ENCODE measurements at places on chromosomes 5 and 9. TPM values are rescaled to one million over a fixed set of nuclear protein-coding genes. Genes with fewer than 3 reads are reported as not detected.

Gene CCL27
- total RNA-seq: 0.55 TPM

Gene CAVIN4
- 1.3 TPM for total RNA-seq

DNA sequence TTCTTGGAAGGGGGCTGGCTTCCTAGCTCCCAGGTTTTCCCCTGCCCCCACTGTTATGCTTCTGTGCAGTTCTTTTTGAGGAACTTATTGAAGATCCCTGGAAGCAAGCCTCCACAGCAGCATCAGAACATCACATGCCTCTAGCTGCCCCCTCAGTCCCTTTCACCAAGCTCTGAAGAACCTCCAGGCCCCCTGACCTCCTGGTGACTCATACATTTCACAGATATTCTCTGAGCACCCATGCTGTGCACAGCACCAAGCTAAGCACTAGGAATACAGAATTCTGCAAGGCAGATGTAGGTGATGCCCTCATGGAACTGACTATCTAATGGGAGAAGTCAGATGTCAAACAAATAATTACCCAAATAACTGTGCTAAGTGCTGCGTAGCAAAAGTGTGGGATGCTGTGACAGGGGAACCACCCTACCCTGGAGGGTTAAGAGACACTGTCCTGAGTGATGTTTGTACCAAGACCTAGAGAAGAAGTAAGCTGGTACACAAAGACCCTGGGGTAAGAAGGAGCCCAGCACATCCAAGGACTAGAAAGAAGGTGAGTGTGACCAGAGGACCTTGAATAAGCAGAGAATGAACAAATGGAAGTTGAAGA lies 213.7 kb upstream of the NR4A3 start:
- no peak overlapping the region for H3K4me3 ChIP-seq
- H3K36me3 ChIP-seq: no peaks in the 10 kb centered on the region
- H3K4me1 ChIP-seq: no peaks in the 10 kb centered on the region
- H3K27ac ChIP-seq: no peak overlapping the region

DNA sequence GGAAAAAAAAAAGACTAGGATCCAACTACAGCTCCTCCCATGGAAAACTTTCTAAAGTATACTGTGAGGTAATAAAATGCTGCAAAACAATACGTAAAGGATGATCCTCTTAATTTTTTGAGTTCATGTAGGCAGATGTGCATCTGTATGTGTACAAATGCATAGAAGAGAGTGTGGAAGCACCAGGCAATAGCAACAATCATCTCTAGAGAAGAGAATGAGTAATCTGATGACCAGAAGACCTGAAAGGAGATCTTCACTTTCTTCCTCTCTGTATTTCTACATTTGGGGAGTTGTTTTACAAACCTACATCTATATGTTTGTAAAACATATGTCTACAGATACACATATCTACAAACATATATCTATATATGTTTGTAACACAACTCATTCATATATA lies 29.3 kb upstream of the SPDL1 start:
- no peak for DNase-seq
- no peaks in the 10 kb centered on the region for H3K4me1 ChIP-seq
- no peaks in the 10 kb centered on the region for H3K36me3 ChIP-seq
- H3K27ac ChIP-seq: no peak overlapping the region
- no peaks in the 10 kb centered on the region for H3K27me3 ChIP-seq

DNA sequence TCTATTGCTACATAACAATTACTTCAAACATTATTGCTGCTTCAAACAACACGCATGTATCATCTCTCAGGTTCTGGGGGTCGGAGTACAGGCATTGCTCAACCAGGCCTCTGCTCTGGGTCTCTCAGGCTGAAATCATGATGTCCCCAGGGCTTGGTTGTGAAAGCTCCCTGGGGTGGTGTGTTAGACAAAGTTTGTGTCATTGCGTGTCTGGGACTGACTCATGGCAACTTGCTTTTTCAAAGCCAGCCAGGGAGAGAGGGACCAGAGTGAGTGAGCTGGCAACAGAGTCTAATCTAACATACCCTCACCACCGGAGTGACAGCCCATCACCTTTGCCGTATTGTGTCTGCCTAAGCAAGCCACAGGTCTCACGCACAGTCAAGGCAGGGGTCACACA lies 259.2 kb upstream of the NFIL3 start:
- H3K36me3 ChIP-seq: no peaks in the 10 kb centered on the region
- no peak overlapping the region for H3K4me3 ChIP-seq
- no peaks in the 10 kb centered on the region for H3K27me3 ChIP-seq

Gene PPIC
- 26.4 TPM for total RNA-seq

- H3K4me3 ChIP-seq: no peak overlapping the region
- no peaks in the 10 kb centered on the region for H3K27me3 ChIP-seq
- no peaks in the 10 kb centered on the region for H3K36me3 ChIP-seq
- H3K4me1 ChIP-seq: peaks cover 9% of the 10 kb centered on the region
- no peak for DNase-seq
- H3K27ac ChIP-seq: peak overlapping the region; percentile 48
These were observed 3.3 kb upstream of the RALGDS start for GRCh38 chr9:133124123-133124906.

DNA sequence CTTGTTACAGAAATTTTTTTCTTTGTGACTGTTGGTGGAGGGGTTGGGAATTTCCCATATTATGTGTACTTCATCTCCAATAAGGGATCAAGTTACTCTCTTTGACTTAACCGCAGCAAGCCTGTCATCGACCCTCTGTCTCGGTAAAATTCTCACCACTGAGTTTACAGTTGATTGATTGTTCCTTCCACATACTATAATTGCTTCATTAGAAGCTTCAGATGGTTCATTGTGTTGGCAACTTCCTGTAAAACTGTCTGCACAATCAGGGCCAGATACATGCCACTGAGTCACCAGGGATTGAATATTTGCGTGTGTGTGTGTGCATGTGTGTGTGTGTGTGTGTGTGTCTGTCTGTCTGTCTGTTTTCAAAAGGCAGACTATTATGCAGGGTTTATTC lies 176.6 kb downstream of the ZNF462 start:
- no peaks in the 10 kb centered on the region for H3K36me3 ChIP-seq
- no peaks in the 10 kb centered on the region for H3K4me1 ChIP-seq
- no peak overlapping the region for H3K27ac ChIP-seq
- H3K27me3 ChIP-seq: no peaks in the 10 kb centered on the region
- no peak overlapping the region for H3K4me3 ChIP-seq

GRCh38 chr5:121968910-121969607 lies 7.3 kb downstream of the SRFBP1 start:
- H3K27ac ChIP-seq: peak overlapping the region; percentile 60
- no peak overlapping the region for H3K4me3 ChIP-seq
- no peaks in the 10 kb centered on the region for H3K36me3 ChIP-seq

- no peak overlapping the region for H3K27ac ChIP-seq
- H3K36me3 ChIP-seq: no peaks in the 10 kb centered on the region
- no peaks in the 10 kb centered on the region for H3K27me3 ChIP-seq
- H3K4me3 ChIP-seq: no peak overlapping the region
- H3K4me1 ChIP-seq: no peaks in the 10 kb centered on the region
- no peak for DNase-seq
These were observed 67.4 kb downstream of the CARTPT start for GRCh38 chr5:71786337-71787055.

Gene HTR1A
- total RNA-seq: not detected

Gene WDR31
- total RNA-seq: 6.2 TPM

Gene FOXD4L4
- not detected for total RNA-seq

- H3K36me3 ChIP-seq: peaks cover 27% of the 10 kb centered on the region
- DNase-seq: no peak
- no peak overlapping the region for H3K4me3 ChIP-seq
These were observed 91.4 kb upstream of the FCN2 start for GRCh38 chr9:134789168-134789567.

DNA sequence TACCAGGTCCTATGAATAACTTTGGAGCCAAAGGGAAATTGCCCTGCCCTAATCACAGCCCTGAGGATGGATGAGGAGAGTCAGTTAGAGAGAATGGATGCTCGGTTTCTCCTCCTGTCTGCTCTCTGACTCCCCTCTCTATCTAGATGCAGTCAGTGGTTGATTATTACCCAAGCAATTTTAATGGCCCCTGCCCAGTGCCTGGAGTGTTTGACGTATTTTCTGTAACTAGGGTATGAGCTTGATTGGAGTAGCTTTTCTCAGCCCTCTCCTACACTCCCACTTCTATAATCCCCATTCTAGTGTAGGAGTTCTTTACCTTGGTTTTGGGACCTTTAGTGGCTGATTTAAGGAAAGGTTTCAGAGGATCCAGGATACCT lies 60.4 kb downstream of the DOCK2 start:
- peaks cover 2% of the 10 kb centered on the region for H3K36me3 ChIP-seq
- no peak for DNase-seq
- H3K27ac ChIP-seq: no peak overlapping the region
- peaks cover 4% of the 10 kb centered on the region for H3K4me1 ChIP-seq
- H3K4me3 ChIP-seq: no peak overlapping the region

DNA sequence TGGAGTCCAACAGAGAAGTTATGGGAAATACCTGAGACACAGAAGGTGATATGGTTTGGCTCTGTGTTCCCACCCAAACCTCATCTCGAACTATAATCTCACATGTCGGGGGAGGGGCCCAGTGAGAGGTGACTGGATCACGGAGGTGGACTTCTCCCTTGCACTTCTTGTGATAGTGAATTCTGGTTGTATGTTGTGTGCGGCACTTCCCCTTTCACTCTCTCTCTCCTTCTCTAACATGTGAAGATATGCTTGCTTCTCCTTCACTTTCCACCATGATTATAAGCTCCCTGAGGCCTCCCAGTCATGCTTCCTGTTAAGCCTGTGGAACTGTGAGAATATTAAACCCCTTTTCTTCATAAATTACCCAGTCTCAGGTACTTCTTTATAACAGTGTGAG lies 96.1 kb downstream of the TMEM232 start:
- no peaks in the 10 kb centered on the region for H3K27me3 ChIP-seq
- no peaks in the 10 kb centered on the region for H3K36me3 ChIP-seq
- H3K27ac ChIP-seq: no peak overlapping the region
- H3K4me1 ChIP-seq: no peaks in the 10 kb centered on the region
- no peak overlapping the region for H3K4me3 ChIP-seq

- H3K36me3 ChIP-seq: no peaks in the 10 kb centered on the region
- H3K4me1 ChIP-seq: no peaks in the 10 kb centered on the region
- no peak overlapping the region for H3K27ac ChIP-seq
- no peaks in the 10 kb centered on the region for H3K27me3 ChIP-seq
- H3K4me3 ChIP-seq: no peak overlapping the region
- DNase-seq: peak; percentile 11
These were observed 454.4 kb upstream of the ACTBL2 start for GRCh38 chr5:57937025-57937424.

- H3K4me1 ChIP-seq: no peaks in the 10 kb centered on the region
- H3K4me3 ChIP-seq: no peak overlapping the region
- H3K27me3 ChIP-seq: no peaks in the 10 kb centered on the region
- H3K27ac ChIP-seq: no peak overlapping the region
These were observed 118.8 kb downstream of the GAPVD1 start for GRCh38 chr9:125380406-125380805.

- H3K27ac ChIP-seq: no peak overlapping the region
- peaks cover 34% of the 10 kb centered on the region for H3K4me1 ChIP-seq
- H3K27me3 ChIP-seq: no peaks in the 10 kb centered on the region
- no peak for DNase-seq
- no peak overlapping the region for H3K4me3 ChIP-seq
- no peaks in the 10 kb centered on the region for H3K36me3 ChIP-seq
These were observed 662.2 kb upstream of the ZNF608 start for GRCh38 chr5:125408448-125409233.

Gene ANKDD1B
- 9.4 TPM for total RNA-seq

DNA sequence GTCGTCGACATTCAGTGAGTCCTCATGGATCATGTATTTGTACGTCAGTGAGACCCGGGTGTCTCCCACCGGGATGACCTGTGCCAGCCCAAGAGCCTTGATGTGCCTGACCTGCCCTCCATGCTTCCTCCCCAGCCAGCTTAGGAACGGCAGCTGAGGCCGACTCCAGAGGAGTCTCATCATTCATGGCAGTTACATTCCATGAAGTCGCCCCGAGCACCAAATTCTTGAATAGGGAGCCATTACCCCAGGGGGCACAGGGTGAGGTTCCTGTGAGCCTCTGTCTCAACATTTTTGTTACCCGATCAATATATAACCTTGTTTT lies 67.8 kb downstream of the ZNF354C start:
- H3K4me3 ChIP-seq: no peak overlapping the region
- no peaks in the 10 kb centered on the region for H3K4me1 ChIP-seq
- H3K27me3 ChIP-seq: no peaks in the 10 kb centered on the region
- no peaks in the 10 kb centered on the region for H3K36me3 ChIP-seq

Gene INSL4
- not detected for total RNA-seq

Gene PRDM9
- total RNA-seq: not detected

Gene SAXO1
- 0.40 TPM for total RNA-seq

Gene GZMA
- total RNA-seq: 2.4 TPM

DNA sequence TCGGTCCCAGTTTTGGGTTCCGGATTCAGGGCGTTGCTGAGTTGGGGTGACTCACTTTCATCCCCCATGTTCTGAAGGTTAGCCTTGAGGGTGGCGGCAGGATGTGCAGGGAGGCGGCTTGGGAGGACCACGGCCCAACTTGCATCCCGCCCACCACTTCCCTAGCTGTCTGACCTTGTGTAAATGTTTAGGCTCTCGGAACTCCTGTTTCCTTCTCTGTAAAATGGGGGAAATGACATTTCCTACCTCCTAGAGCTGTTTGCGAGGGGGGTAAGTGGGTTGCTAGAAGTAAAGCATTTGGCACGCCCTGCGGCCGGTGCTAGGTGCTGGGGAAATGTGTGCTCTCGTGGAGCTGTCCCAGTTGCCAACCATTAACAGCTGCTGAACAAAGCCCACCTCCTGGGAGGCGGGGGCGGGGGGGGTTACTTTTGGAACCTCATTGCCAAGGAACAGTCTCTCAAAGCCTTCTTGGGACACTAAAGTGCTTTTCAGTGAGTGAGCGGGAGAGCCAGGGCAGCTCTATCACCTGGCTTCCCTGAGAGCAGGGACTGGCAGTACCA lies 27.5 kb downstream of the PTGES2 start:
- H3K27ac ChIP-seq: peak overlapping the region; percentile 98
- peaks cover 30% of the 10 kb centered on the region for H3K4me1 ChIP-seq
- H3K4me3 ChIP-seq: peak overlapping the region; percentile 66
- H3K36me3 ChIP-seq: peaks cover 24% of the 10 kb centered on the region

GRCh38 chr5:148514344-148514743 lies 130.6 kb downstream of the FBXO38 start:
- no peak for DNase-seq
- no peaks in the 10 kb centered on the region for H3K4me1 ChIP-seq
- no peaks in the 10 kb centered on the region for H3K27me3 ChIP-seq
- no peak overlapping the region for H3K4me3 ChIP-seq

- H3K27ac ChIP-seq: no peak overlapping the region
- H3K4me1 ChIP-seq: no peaks in the 10 kb centered on the region
- no peak for DNase-seq
- no peaks in the 10 kb centered on the region for H3K36me3 ChIP-seq
- H3K4me3 ChIP-seq: no peak overlapping the region
These were observed 93.1 kb upstream of the TLE1 start for GRCh38 chr9:81782313-81782995.

DNA sequence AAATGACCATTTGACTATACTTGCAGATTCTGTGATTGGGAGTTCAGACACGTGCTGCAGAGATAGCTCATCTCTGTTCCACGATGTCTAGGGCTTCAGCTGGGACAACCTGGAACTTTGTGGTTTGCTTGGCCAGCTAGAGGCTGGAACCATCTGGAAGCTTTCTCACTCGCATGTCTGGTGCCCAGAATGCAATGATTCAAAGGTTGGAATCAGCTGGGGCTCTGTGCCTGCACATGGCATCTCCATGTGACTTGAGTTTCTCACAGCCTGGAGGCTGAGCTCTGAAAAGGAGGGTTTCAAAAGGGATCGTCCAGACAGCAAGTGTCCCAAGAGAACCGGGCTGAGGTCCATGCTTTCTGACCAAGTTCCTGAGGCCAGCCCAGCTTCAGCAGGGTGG lies 465.2 kb downstream of the GADD45G start:
- no peak overlapping the region for H3K4me3 ChIP-seq
- no peak for DNase-seq
- no peaks in the 10 kb centered on the region for H3K4me1 ChIP-seq
- H3K27ac ChIP-seq: no peak overlapping the region
- no peaks in the 10 kb centered on the region for H3K27me3 ChIP-seq

Gene TAF11L5
- total RNA-seq: not detected

Measured in lung (tissue), 17 donors.